NCI-H2227 treated with DMSO at 0.1 percent for 48 hours (cell line): ENCODE measurements at places on chromosomes 2 and 18.

GRCh38 chr2:12858786-12859185 is 142.1 kb downstream of the TRIB2 start:
- DNase-seq, result no peak

GRCh38 chr2:180646756-180647155 is 333.6 kb upstream of the UBE2E3 start:
- no peak for DNase-seq

- no peak for DNase-seq
Observed at GRCh38 chr2:97869722-97870346, 125.9 kb downstream of the TMEM131 start.

GRCh38 chr2:197711578-197711977 is 6.4 kb downstream of the MARS2 start:
- no peak for DNase-seq

DNA sequence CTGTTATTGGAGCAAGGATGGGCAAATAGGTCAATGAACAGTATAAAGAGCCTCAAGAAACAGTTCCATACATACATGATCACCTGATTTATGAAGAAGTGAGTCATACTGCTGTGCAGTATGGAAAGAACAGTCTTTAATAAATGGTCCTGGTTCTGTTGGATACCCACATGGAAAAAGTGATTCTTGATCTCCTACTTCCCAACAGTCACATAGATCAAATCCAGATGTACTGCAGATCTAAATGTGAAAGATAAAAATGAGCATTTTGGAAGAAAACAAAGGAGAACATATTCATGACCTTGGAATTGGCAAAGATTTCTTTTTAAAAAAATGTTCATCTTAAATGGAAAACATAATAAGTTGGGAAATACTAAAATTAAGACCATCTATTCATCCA is 75.8 kb downstream of the CCDC148 start:
- no peak for DNase-seq

- DNase-seq, result no peak
Observed at GRCh38 chr2:150621526-150622213, 134.2 kb upstream of the RND3 start.

DNA sequence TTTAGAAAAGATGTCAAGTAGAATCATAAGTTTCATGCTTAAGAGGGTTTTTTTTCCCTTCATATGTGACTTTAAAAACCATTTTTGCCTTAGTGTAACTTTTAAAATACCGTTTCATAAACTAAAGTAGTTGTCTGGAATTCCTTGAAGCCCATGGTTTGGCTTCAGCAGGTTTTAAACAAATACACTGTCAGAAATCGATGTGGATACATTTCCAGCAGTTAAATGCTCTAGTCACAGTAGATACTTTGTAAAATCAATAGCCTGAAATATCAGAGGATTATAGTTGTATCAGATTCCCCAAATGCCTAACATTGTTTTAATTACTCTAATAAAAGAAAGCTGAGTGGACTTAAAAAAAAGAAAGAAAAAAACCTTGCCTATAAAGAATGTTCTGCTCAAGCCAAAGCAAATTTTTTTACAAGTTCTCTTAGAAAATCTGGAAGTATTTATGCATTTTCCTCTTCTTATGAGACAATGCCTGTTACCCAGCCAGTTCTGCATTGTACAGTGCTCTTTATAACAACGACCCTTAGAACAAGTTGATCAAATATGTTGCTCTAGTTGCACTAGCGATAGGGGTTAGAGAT is 260.5 kb downstream of the LTBP1 start:
- DNase-seq, result no peak
